ENCODE measurements at places on chromosomes 2 and 18.

GRCh38 chr18:57081899-57082298, 65.0 kb upstream of the BOD1L2 start:
- DNase-seq = no peak

DNA sequence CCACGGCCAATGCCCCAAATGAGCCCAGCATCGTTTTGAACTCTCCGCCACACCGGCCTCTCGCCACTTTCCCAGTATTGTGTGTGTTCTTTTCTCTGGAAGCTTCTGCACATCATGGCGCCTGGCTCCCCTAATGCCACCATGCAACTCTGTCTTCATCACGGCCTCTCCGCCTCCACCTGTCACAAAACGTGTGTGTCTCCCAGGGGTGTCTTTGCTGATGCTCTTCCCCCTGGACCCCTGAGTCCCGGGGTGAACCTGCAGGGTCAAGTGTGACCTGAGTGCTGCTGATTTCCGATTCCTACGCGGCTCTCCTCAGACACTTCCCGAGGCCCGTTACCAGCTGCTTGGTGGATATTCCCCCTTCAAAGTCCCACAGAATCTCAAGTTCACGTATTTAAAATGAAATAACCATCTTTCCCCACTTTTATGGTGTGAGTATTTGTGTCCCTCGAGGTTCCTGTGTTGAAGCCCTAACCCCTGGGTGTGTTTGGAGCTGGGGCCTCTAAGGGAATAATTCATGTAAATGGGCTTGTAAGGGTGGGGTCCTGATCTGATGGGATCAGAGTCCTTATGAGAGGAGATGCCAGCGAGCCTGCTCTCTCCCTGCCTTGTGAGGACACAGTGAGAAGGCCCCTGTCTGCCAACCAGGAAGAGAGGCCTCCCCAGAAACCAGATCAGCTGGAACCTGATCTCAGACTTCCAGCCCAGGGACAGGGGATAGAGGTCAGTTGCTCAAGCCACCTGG, 87.5 kb upstream of the PXDN start:
- DNase-seq = no peak

- DNase-seq = no peak
These were observed 750.8 kb upstream of the ID2 start for GRCh38 chr2:7930800-7931635.

DNA sequence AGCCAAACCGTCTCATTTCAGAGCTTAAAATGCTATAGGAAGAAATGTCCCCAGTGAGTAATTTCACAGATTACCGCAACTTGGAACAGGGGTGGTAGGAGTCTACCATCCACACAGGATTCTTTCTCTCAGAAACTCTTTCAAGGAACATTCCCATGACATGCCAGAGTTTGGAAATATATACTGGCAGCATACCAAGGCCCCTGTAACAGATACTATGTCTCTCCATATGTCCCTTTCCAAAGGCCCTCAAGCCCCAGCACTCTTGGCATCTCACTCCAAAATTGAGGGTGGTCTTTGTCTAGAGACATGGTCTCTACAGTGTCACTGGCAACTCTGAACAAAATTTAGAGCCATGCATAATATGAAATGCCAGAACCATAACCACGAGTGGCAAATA, 11.0 kb downstream of the FIGLA start:
- DNase-seq = no peak

DNA sequence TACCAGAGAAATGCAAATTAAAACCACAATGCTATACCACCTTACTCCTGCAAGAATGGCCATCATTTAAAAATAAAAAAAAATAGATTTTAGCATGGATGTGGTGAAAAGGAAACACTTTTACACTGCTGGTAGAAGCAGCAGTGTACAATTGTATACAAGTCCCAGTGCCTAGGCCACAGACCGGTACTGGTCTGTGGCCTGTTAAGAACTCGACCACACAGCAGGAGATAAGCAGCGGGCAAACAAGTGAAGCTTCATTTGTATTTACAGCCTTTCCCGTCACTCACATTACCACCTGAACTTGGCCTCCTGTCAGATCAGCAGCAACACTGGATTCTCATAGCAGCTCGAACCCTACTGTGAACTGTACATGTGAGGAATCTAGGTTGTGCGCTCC, 60.7 kb upstream of the DSC1 start:
- no peak for DNase-seq

- no peak for DNase-seq
These were observed 193.1 kb downstream of the HNMT start for GRCh38 chr2:138157372-138157771.

Data from Kasumi-1 (cell line).